ENCODE measurements at places on chromosomes 3 and 15.

GRCh38 chr3:20041197-20041780 lies 1.0 kb downstream of the KAT2B start:
- DNase-seq, result peak; percentile 87

DNA sequence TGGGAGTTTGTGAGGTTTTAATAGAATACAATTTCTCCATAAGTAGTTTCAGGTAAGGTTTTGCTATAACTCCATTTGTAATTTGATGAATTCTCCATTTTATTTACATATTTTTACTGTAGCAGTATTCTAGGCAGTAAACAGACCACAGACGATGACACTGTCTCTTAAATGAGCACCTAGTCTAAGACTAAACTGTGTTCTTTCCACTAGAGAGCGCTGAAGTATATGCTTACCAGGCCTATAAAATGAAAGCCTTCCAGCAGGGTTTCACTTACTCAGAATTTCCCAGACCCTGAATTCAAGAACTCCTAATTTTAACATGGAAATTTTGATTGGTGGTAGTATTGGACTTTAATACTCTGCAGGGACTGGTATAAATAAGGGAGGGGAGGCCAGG lies 41.6 kb downstream of the POLG start:
- no peak for DNase-seq

GRCh38 chr3:182671541-182671940 lies 121.8 kb upstream of the ATP11B start:
- DNase-seq, result no peak

DNA sequence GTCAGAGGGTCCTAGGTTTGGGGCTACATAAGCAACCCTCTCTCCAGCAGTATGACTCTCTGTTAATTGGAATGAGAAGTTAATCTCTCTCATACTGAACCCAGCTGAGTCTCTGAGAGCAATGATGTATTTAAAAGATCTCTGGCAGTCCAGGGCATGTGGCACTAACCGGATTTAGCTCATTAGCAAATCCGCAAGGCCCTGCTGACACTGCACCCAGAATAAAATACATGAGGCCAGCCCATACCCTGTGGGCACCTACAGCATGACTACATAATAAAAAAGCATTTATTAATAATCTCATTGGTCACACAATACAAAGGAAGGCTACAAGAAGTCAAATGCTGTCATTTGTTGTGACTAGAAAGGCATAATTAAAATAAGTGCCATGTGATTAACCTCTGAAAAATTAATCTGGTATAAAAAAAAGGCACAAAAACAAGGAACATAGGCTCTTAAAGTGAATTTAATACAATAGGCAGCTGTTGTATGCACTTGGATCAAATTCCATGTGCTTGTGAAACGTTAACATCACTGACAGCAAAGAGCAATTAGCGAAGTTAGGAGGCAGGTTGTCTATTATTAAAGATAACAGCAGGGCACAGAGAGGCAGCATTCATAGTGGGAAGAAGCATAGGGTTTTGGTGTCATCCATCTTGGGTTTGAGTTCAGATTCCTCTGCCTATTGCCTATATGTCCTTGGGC lies 381.2 kb downstream of the WDR72 start:
- peak; percentile 9 for DNase-seq

DNA sequence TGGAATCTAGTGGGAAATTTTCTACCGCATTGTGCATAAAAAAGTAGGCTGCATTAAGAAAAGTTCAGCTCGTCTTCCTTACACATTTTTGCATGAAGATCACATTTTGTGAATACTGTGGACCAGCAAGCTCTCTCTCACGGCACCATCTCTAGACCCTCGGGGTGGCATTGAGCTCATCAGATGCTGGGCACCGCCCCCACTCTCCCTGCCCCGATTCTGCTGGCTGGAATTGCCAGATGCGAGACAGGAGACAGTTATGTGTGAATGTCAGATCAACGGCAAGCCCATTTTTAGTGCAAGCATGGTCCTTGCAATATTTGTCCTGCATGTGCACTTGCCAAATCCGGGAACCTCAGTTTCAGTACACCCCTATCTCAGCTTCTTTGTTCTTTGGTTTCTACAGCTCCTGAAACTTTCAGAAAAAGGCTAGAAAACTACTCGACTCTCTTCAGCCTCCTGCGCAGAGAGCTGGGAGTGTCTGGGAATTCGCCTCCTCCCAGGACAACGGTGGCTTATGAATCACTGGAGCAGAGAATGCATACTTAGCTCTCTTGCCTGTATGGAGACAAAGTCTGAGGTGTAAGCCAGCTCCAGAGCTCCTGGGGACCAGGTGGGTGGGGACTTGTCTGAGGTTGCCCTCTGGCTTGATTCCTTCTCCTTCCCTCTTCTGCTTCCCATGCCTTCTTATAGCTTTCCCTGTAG lies 285.2 kb upstream of the ATP10A start:
- DNase-seq, result no peak

- no peak for DNase-seq
Observed at GRCh38 chr15:39365161-39365560, 215.7 kb upstream of the THBS1 start.

DNA sequence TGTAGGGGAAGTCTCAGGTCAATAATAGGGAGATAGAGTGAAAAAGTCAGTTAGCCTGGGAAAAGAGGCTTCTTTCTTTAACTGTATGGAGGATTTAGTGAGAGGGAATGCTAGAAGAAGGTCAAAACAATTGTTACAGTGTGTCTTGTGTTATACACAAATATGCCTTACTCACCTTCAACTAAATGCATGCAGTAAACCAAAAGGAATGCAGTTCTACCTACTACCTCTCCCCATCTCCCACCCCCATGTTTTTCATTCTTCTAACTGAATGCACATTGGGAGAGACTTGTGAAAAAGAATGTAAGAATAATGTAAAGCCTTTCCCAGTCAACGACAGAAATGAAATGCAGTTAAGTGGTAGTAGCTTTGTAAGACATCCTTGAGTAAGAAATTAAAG lies 33.8 kb downstream of the CCDC66 start:
- no peak for DNase-seq
